ENCODE measurements at places on chromosomes 16 and 17.
A peak's percentile ranks its signal among the peaks of the same experiment; 100 is the strongest.

GRCh38 chr16:74030000-74030706, 266.5 kb upstream of the PSMD7 start:
- no peak for DNase-seq

DNA sequence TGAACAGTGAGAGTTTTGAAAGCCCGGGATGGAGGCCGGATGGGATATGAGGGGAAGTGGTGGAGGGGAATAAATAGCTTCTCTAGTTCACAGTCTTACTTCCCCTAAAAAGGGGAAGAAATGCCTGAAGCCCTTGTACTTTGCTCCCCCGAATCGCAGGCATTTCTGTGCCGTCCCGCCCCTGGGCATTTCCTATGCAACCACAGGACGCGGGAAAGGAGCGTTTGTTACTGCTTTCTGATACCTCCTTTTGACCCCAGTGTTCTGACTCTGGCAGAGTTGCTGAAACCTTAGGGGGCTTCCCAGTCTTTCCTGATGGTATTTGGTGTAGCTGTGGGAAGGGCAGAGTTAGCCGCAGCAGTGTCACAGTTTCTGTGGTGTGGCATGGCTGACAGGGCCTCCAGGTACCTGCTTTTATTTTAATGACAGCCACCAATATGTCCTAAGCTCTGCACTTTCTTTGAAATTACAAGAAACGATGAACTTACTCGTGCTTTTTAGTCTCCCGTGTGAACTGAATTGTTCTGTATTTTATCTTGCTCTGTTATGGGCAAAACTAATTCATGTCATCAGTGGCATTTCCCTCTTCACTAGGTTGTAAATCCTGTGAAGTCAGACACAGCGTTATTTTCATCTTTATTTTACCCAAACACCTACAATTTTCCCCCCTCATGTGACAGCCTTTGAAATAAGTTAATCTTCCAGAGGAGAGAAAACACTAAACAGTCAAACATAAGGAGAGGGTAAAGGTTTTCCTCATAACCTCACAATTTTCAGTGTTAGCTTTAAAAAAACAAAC, 27.1 kb downstream of the USP10 start:
- no peak for DNase-seq

DNA sequence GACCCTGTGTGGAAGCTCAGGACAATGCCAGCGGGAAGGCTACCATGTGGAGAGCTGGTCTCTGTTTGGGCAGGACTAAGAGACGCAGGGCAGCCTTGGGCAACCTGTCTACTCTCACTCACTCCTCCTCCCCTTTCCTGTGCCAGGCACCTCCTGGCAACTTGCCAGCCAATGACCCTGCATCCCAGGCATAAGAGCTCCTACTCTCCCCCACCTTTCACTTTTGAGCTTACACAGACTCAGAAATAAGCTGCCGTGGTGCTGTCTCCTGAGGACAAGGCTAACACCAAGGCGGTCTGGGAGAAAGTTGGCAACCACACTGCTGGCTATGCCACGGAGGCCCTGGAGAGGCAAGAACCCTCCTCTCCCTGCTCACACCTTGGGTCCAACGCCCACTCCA, 2.6 kb downstream of the HBM start:
- no peak for DNase-seq

- DNase-seq = no peak
Observed at GRCh38 chr17:82737967-82738877, 2.8 kb downstream of the FN3K start.

GRCh38 chr16:1181404-1182315, 28.8 kb downstream of the CACNA1H start:
- DNase-seq = no peak

DNA sequence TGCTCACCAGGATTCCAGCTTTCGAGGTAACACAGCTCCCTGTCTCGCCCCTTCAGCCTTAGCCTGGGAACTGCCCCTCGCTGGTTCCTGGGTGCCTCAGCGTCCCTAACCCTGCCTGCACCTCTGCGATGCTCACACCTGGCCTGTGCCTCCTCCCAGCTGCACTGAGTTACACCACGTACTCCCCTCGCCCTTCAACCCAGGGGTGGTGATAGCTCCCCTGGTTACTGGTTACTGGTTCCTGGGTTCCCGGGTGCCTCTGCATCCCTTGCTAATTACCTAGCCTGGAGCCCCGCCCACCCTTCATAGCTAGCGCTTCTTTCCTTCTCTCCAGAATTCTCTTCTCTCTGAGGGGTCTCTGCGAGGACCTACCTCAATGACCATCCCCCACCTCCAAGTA, 65.3 kb upstream of the PLCG2 start:
- DNase-seq = no peak

DNA sequence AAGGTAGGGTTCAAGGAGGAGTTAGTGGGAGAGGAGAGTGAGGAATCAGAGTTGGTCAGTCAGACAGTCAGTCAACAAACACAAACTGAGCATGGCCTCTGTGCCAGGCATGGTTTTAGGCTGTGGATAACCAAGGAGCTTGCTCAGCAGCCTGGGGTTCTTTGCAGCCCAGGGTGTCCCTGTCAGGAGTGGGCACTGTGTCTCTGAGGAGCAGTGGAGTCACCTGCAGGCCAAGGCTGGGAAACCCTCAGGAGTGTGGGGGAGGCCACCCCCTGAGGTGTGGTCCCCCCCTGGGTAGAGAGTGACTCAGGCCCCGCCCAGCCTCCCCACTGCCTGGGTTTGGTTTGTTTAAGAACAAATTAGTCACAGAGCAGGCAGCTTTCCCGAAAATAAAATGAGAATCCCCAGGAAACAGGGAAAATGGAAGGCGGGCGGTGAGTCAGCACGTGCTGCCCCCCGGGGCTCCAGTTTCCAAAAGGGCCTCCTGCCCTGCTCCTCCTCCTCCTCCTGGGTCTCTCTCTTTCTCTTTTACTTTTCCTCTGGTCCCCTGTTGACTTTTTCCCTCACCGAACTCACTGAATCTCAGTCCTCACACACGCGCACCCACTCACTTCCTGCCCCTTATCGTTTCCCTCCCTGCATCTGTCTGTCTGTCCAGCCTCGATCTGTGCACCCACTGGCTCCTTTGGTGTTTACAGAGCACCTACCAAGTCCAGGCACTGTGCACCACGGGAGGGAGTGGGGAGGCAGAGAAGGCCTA, 44.3 kb downstream of the SOCS3 start:
- DNase-seq = no peak

DNA sequence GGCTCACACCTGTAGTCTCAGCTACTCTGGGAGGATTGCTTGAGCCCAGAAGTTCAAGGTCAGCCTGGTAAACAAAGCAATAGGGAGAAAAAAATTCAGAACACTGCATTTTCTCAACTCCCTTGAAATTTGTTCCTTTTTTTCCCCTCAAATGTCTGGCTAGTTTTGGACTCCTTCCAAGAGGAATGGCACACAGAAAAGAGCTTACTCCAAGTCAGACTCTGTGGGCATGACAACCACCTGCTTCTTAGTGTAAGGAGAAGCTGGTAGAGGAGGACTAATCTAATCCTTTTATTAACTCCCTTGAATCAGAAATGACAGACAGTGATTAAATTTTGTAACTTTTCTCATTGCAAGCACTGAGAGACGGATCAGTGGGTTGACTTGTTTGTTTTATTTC, 27.9 kb upstream of the HYDIN start:
- no peak for DNase-seq

- no peak for DNase-seq
Observed at GRCh38 chr16:2811703-2812471, 5.2 kb upstream of the PRSS21 start.

- no peak for DNase-seq
Observed at GRCh38 chr17:42774066-42774745, 957 bp downstream of the VPS25 start.

DNA sequence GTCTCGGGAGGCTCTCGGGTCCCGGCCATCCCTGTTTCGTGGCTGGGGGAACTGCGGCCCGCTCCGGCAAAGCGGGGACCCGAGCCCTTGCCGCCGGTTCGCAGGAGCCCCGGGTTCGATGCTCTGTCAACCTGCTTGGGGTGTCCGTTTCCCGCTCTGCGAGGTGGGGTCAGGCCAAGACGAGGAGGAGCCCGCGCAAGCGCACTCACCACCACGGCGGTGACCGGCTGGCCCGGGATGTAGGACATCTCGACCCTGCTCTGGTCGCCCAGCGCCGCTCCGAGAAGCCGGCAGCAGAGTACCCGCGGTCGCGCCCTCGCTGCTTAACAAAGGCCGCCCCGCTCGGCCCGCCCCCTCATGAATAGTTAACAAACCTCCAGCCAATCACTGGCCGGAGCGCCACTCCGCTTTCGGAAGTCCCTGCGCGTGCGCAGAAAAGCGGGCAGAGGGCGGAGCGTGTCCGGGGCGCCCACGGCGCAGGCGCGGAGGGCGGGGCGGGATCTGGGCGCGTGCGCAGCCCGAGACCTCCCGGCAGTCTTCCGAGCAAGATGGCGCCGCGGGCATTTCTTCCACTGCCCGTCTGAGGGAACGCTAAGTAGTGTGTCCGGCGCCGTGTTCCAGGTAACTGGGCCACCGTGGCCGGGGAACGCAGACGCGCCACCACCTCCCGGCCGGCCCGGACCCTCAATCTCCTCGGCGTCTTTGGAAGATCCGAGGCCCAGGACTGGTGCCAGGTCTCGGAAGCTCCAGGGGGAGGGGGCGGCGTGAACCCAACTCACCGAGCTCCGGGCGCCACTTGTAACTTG, at the start of the genes EMC6 and TAX1BP3:
Gene EMC6, plus strand, starts transcription at position 534 of the 806 bp plus-strand sequence. CDS start 335 bp downstream, outside the sequence.
Gene TAX1BP3, minus strand, starts transcription at position 300 of the 806 bp plus-strand sequence. Its CDS starts 52 bp downstream, at position 248.
- peak; percentile 98 for DNase-seq

- no peak for DNase-seq
Observed at GRCh38 chr17:58378733-58379510, 26.9 kb upstream of the SUPT4H1 start.

GRCh38 chr17:79970576-79971068, 65.0 kb downstream of the TBC1D16 start:
- peak; percentile 67 for DNase-seq

- DNase-seq = no peak
Observed at GRCh38 chr17:63542942-63543821, 7.1 kb upstream of the DCAF7 start.

DNA sequence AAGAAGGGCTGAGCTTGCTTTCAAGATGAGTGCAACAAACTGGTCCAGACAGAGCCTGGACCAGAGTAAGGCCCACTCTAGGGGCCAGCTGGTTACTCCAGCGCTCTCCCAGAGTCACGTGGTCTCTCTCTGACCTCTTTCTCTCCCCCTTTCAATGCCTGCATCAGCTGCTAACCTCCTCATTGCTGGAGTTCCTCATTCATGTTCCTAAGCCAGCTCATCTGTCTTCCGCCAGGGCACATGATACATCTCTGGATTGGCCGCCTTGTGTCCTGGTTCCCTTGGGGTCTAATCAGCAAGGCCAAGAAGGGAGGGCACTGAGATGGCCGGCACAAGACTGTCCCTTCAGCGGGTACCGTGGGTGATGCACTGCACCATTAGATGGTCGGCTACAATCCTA, 26.9 kb upstream of the ZFP90 start:
- no peak for DNase-seq

DNA sequence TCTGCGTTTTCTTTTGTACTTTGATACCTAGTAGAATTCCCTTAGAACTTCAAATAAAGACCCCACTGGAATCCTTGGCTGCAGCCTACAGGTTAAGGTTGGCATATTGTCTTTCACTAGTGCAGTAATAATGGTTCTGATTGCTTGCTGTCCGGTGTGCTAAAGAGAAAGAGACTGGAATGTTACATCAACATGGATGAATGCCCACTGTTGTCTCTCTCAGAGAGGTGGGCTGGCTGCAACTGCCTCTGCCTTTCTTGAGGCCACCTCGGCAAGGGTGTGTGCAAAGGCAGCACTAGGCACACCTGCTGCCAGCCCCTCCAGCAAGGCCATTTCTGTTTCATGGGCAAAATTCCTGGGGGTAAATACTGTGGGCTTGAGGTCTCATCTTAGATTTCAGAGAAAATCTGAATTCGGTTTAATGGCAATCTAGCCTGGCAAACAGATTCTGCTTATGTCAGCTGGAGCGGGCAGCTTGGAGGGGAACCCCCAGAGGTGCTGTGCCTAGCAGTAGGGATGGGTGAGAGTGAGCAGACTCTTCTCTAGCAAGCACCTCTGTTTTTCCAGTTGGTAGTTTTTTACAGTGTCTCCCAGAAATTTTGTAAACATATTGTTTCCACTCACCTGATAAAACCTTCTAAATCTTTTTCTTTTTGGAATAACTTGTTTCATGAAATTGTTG, 54.0 kb downstream of the MRTFB start:
- no peak for DNase-seq

DNA sequence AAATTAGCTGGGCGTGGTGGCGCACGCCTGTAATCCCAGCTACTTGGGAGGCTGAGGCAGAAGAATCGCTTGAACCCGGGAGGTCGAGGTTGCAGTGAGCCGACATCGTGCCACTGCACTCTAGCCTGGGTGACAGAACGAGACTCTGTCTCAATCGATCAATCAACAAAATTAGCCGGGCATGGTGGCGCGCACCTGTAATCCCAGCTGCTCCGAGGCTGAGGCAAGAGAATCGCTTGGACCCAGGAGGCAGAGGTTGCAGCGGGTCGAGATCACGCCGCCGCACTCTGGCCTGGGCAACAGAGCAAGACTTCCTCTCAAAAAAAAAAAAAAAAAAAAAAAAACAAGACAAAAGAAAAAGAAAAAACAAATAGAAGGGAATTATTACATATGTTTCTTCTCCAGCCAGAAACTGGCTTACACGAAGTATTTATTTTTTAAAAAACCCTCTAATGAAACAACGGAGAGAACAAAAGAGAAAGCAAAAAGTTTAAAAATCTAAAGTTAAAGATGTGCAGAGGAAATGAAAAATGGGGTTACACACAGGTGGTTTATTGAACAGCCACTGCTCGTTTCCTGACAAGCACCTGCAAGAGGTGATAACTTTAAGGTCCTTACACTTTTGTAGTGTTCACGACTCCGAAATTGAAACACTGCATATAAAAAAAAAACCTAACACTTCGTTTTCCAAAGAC, 1.4 kb downstream of the SYNRG start:
- DNase-seq = peak; percentile 77

DNA sequence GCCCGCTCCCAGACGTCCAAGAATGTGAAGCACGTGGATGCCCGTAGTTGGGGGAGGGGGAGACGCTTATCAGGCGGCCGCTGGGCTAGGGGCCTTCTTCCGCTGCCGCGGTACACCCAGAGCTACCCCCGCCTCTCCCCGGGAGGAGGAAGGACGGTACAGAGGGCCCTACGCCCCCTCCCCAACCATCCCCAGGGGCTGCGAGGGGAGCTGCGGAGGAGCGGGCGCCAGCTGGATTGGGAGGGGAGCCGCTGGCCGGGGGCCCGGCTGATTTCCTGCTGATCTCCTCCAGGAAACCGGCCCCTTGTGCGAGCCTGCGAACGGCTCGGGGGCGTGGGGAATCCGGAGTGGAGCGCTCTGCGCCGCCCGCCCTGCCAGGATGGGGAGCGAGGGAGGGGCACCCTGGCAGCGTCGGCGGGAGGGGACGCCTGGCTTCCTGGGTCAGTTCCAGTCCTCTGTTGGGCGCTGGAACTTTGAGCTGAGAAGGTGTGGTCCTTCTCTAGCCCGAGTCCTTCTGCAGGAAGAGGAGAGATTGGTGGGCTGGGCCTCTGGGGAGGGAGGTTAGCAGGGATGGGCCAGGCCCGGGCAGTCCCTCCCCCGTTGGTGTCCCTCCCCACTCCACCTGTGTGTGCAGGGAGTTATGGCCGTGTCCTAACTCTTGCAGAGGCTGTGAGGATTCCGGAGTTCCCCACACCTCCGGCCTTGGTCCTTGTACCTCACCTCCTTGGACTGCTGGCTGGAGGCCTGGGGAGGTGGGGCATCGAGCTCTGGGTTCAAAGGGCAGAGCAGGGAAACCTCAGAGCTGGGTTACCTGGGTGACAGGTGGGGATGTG, 19.2 kb downstream of the GJD3 start:
- no peak for DNase-seq

All from MM.1S (cell line).